ENCODE measurements at places on chromosomes 5 and 9.
A peak's percentile ranks its signal among the peaks of the same experiment; 100 is the strongest.

DNA sequence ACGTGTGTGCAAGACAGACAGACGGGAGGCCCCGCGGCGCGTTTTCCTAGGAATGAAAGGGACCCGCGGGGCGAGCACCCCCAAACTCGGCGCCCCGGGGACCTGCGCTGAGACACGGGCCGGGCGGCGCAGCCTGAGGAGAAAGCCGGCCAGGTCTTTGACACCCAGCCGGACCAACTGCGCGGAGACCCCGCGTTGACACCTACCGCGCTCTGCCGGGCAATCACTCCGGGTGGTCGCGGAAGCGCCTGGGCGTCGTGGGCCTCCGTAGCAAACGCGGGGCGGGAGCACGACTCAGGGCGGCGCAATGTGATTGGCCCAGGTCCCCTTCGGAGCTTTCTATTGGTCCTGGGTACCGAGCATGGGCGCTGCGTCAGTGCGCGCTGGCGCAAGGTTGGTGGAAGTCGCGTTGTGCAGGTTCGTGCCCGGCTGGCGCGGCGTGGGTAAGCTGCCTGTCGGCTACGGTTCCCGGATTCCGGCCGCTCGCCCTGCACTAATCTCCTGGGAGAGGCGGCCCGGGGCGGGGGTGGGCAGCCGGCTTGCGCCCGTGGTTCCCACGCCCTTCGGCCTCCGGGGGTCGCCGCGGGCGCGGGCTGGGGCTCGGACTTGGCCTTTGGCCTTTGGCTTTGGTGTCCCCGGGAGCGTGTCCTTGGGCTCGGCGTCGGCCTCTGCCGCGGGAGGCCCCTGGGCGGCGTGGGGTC, at the start of the genes FASTKD3 and MTRR:
TSS of gene FASTKD3 (minus strand) at position 259 of the 701 bp plus-strand sequence. CDS start 948 bp downstream, outside the sequence.
TSS of gene MTRR (plus strand) at position 376 of the 701 bp plus-strand sequence. CDS start 1,647 bp downstream, outside the sequence.
- peak; percentile 96 for DNase-seq

DNA sequence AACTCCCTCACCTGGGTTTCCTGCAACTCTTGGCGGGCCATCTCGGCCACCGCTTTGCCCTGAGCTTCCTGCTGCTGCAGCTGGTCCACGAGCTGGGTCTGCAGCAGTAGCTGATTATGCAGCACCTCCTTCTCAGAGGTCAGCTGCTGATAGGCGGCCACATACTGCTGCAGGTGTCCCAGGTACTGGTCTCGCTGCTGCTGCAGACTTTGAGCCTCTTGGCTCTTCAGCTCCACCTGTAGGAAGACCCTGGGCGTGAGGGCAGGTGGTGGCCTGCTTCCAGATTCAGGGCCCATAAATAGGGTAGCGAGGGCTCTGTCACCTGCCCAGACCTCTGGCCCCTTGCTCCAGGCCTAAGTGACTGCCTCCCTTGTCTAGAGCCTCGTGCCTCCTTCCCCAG, 16.7 kb downstream of the GOLGA2 start:
- no peak for DNase-seq

DNA sequence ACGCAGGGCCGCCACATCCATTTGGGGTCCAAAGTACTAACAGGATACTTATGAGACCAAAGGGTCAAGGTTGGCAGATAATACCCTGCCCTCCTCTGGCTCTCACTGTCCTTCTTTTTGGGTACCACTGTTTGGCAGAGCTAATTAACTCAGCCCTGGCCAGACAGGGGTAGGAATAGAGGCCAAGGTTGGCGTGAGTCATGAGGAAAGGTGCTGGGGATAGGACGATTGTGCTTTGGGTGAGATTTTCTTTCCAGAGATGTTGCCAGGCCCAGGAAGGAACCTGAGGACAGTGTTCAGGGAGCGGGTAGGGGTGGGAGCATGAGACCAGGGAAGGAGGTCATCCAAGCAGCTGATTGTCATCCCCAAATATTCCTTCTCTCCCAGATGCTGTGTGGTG, 191.8 kb upstream of the PANK3 start:
- DNase-seq, result no peak

- DNase-seq, result no peak
These were observed 17.4 kb downstream of the C9orf85 start for GRCh38 chr9:71928806-71929205.

DNA sequence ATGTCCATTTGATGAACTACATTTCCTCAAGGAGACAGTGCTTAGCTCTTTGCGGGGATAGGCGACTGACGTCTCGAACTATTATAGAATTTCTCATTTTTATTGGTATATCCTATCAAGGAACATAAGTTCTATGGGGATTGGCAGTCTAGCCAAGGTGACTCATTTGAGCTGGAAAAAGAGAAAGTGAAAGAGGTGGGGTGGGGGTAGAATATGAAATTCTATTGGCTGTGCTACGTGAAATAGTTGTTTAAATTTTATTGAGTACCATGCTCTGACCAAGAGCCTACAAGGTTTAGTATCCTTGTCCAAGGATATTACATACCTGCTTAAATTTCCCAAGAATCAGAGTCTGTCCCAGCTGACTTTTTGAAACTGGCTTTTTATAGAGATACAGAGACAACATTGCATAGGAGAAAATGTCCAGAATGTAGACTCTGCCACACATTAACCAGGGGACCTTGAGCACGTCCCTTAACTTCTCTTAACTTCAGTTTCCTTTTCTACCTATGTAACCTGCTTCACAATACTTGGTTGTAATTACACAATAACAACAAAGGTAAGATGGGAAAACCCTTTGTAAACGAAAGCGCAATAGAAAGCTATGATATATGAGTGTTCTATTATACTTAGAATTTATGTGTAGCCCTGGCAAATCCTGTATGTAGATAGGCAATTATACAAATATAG, 226.4 kb upstream of the WWC1 start:
- DNase-seq, result no peak

DNA sequence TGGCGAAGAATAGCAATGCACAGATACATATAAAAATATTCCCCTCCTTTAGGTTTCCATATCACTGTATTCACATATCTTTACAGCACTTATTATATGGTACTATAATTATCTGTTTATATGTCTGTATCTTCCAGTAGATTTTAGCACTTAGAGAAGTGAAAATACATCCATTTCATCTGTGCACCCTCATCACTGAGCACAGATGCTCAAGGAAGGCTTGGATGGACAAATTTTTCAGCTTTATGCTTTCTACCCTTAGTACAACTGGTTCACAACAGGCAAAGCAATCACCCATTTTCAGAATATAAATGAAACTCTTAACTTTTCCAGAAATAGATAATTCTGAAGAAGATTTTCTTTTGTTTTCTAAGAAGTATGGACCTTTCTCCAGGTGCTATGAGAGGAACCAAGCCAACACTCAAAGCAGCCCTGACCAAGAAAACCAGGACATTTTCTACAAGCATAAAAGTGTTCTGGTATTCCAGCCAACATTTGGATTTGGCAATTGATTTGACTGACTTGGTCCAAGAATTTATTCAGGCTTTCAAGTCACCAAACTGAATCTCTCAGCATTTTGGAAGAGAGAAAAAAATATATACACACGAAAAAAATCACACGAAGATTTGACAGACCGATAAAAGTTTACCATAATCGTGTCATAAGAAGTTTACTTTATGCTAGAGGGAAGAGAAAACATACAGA, 170.2 kb upstream of the CD180 start:
- DNase-seq, result peak; percentile 83

DNA sequence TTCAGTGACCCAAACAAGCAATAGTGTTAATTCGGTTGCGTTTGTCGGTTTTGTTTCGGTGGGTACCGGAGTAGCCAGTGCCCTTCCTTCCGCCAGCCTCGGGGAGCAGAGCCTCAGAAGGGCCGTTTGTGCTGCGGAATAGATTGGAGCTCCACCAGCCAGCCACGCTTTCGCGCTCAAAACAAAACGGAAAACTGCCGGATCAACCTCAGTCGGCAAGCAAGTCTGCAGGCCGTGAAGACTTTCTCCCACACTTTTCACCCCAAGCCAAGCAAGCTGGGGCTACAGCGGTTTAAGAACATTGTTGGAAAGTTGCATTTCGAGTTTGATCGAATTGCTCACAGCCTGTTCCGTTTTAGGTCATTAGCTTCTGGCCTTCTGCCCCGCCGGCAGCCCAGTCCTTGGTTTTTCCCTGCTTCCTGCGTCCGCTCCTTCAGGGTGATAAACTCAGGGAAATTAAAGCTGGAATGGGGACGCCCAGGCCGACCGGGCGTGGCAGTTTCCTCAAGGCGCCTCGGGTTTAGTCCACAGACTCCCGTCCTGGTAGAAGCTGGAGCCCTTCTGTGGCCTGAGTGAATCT, 803 bp upstream of the CCNO start:
- DNase-seq, result peak; percentile 57

DNA sequence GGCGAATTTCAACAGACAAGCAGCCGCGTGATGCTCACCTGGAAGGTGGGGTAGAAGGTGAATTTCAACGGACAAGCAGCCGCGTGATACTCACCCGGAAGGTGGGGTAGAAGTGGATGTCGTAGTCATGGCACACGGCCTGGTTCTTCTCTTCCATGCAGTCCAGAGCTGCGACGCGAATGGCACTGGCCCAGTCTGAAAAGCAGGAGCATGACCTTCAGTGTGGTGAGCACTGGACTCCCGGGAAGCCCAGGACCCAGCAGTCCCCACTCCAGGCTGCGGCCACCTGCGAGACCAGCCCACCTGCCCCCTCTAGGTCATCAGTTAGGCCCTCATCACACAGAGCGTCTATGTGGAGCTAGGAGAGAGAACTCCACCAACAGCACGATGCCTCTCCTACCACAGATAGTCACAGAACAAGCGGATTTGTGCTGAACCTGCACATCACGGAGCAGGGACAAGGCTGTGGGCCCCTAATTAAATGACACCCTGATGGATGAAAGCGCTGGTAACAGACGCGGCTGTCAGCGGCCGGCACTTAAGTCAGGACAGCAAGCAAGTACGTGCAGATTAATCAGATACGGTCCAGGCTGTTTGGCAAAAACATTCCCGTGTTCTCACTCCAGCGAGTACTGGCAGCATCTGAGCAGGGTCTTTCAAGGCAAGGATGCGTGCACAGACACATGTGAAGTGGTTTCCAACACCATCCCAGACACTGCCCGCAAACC, 18.8 kb downstream of the QSOX2 start:
- DNase-seq, result no peak

DNA sequence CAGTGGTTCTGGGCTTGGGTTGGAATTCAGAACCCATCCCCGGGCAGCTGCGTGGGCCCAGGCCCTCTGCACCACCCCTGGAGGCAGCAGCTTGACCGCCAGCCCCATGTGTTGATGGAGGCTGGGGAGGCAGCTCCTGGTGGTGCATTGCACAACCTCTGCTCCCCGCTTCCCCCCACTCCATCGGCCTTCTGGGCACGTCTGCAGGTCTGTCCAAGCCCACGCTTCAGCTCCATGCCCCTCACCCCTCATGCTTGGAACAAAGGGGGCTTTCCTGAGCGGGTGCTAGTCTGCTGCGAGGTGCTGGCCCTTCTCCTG, 1.4 kb downstream of the NCS1 start:
- no peak for DNase-seq

DNA sequence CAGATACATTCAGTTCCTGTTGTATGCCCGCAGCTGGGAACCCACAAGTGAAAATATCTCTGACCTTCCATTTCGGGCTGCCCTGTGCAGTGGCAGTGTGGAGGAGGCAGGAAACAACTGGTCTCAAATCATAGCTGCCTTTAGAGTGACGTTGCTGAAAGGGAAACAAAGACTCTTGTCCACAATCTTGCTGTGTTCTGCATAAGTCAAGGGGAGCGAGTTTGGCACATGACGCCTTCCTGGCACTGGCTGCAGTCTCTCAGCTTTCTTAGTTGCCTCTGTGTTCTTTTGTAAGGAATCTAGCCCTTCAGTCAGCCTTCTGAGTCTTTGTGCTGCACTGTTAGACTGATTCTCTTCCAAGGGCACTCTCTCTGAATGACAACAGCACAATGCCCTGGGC, 24.0 kb downstream of the ADAMTS16 start:
- no peak for DNase-seq

GRCh38 chr9:1210954-1211353, 160.8 kb downstream of the DMRT2 start:
- no peak for DNase-seq

DNA sequence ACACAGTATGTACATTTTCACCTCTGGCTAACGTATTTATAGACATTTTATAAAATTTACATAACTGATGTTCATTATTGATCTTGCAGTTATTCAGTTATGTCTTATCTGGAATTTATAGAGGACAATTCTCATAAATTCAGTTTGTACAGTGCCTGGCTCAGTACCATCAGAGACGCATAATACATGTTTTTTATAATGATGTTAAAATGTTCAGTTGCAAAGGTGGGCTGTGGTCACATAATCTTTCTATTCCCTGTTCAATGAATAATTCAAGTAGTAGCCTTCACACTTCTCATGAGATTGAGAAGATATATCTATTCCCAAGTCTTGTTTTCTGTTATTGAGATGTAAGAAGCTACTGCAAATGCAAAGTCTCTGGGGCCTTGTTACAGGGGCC, 393.1 kb upstream of the ARRDC3 start:
- no peak for DNase-seq

DNA sequence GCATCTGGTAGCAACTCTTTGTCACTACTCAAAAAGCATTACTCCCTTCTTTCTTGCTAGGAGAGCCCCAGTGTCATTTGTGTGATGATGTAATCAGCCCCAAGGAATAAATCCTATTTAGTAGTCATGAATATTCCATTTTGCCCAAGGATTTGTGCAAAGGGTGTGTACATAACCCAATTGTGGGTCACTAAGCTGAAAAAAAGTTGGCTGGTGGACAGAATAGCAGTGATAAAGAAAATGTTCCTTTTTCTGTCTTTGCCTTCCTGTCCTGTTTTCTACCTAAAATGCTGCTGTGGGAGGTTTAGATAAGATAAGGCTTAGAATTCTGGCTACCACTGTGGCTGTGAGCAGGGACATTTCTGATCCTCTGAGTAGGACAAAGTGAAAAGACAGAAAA, 223.1 kb upstream of the ITGA1 start:
- DNase-seq, result no peak

GRCh38 chr5:172429201-172429940, 25.0 kb downstream of the SH3PXD2B start:
- DNase-seq, result no peak

- no peak for DNase-seq
These were observed 306.8 kb downstream of the SEMA5A start for GRCh38 chr5:9239071-9239470.

DNA sequence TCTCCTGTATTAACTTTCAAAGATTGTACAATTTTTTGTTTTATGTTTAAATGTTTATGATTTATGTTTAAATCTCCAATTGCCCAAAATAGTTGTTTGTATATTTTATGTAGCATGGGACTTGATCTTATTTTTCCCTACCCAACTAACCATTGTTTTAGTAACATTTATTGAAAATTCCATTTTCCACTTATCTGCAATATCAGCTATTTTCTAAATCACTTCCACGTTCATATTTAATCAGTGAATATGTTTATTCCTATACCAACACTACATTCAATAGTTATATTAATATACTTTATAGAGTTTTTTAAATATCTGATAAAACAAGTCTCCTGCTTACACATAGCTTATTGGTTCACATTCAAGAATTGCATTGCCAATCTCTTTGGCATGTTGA, 532.2 kb downstream of the CHSY3 start:
- DNase-seq, result no peak

GRCh38 chr9:94623253-94623652, 16.1 kb downstream of the FBP1 start:
- DNase-seq, result peak; percentile 40

DNA sequence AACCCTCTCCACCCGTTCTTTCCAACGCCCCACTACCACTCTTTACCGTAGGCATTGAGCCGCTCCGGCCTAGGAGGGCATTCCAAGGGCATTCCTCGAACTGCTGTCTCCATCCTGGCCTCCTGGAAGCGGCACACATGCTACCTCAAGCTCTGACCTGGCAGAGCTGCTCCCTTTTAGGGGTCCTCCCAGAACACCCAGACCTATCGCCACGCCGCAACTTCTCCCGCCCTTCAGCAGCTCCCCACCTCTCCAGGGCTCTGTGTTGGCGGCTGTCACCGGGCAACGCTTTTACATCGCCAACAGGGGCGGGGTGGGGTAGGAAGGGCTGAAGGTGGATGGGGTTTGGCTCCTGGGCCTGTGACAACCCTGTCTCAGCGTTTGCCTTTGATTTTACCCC, 4.6 kb upstream of the MYORG start:
- DNase-seq, result peak; percentile 38
